ENCODE measurements at places on chromosomes 13 and 19.

- peak; percentile 74 for DNase-seq
Observed at GRCh38 chr19:5403968-5404640, 51.1 kb upstream of the ZNRF4 start.

- DNase-seq = no peak
Observed at GRCh38 chr13:80100636-80101035, 240.3 kb downstream of the SPRY2 start.

- DNase-seq = no peak
Observed at GRCh38 chr19:28258829-28259228, 954.1 kb downstream of the UQCRFS1 start.

DNA sequence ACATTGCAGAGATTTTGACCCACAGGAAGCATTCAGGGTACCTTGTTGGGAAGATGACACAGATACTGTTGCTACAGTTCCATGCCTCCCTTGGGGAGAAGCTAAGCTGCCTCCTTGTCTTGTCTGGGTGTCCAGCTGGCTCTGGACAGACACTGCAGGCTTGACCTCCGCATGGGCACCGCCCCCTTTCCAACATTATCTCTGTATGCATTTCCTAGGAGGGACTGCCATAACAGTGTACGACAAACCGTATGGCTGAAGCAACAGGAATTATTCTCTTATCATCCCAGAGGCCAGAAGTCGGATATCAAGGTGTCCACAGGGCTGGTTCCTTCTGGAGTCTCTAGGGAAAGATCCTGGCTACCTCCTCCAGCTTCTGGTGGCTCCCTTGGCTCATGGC is 67.0 kb upstream of the USE1 start:
- no peak for DNase-seq

- no peak for DNase-seq
Observed at GRCh38 chr13:94181461-94182107, 297.9 kb downstream of the DCT start.

- no peak for DNase-seq
Observed at GRCh38 chr13:80477661-80478443, 136.9 kb upstream of the SPRY2 start.

GRCh38 chr13:76887076-76887563 is 915 bp upstream of the KCTD12 start:
- no peak for DNase-seq

GRCh38 chr13:78841358-78841963 is 182.5 kb upstream of the OBI1 start:
- DNase-seq = no peak

GRCh38 chr13:77724092-77724491 is 26.6 kb downstream of the SLAIN1 start:
- no peak for DNase-seq

GRCh38 chr13:31963631-31964030 is 67.9 kb upstream of the FRY start:
- DNase-seq = no peak

- DNase-seq = no peak
Observed at GRCh38 chr13:110157718-110158117, 149.2 kb downstream of the COL4A1 start.

GRCh38 chr13:19151581-19152263 is 29.9 kb downstream of the TUBA3C start:
- DNase-seq = no peak

DNA sequence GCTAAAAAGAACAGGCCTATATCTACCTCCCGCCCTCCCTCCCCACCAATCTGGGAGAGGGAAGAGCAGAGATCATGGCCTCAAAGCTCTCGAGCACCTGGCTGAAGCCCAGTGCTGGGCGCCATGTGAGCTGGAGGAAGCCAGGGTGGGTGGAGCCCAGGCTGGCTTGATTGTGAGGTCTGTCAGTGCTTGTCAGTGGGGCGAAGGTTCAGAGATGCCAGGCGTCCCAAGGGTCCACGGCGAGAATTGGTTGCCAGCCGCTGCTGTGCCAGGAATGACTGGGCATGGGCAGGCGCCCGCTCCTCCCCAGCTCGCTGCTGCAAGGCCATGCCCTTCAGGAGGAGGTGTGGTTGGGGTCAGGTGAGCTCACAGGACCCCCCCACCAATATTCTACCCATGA is 11.5 kb downstream of the BEST2 start:
- DNase-seq = no peak

Data from suppressor macrophage (primary cell).